ENCODE measurements at places on chromosomes 13 and 19.

GRCh38 chr19:14366529-14366928 lies 14.7 kb upstream of the ADGRE5 start:
- no peak for DNase-seq

DNA sequence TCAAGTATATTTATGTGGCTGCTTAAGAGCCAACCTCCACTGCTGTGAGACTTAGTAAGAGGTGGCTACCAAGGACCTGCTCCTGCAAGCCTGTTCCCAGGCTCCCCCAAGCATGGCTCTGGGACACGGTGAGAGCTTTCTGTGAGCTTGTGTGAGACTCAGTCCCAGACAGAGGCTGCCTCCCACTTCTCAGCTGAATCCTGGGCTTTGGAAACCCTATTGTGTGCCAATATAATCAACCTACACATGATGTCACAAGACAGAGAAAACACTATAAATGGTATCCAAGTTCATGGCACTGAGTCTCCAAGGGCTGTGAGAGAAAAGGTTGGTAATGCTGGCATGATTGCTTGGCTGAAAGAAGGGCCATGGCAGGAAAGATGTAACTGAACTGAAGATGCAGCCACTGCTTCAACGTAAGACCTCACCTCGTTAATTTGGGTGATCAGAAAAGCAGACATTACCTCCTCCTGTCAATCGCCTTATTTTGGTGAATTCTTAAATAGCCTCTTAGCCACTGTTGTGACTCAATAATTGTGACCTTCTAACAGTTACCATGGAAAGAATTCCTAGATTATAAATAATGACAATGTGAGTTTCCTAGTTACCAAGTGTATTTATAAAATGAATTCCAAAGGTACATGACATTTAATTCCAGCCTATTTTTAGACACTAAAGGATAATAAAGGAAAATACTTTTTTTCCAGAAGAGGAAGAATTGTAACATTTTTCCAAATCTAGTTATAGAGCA lies 332.0 kb downstream of the IRS2 start:
- no peak for DNase-seq

DNA sequence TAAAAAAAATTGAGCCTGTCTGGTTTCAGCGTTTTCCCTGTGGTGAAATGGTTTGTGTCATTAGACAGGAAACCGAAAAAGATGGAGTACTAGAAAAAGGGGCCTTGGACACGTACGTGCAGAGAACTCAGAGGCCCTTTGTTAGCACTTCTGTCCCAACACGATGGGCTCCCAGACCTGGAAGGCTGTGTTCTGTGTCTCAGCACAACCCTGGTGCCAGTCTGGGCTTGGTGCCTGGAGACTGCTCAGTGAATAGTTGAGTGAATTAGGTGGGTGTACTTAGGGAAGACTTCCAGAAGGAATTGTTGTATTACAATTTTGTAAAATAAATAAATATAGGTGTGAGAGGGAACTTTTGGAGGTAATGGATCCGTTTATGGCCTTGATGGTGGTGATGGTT lies 8.7 kb downstream of the ZNF71 start:
- DNase-seq: no peak

DNA sequence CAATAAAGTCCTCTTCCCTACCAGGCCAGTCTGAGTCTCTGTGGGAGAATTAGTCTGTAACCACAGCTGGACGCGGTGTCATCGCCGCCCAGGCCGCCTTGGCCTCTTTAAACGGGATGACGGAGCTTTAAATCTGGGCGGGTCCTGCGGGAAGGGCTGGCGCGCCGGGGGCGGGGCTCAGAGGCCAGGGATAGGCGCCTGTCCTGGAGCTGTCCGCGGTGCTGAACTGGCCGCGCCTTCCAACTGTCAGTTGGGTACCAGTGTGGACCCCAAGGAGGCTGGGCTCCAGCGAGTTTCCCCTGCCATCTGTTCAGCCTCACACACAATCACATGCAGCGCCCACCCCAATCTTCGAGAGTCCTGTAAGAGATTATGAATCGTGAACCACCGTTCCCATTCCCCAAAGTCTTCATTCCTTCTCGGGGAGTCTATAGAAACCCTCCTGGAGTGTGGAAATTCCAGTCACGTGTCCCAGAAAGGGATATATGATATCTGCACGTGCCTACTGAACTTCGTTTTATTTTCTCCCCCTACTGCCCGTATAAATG lies 11.5 kb downstream of the APLP1 start:
- DNase-seq: peak; percentile 97

DNA sequence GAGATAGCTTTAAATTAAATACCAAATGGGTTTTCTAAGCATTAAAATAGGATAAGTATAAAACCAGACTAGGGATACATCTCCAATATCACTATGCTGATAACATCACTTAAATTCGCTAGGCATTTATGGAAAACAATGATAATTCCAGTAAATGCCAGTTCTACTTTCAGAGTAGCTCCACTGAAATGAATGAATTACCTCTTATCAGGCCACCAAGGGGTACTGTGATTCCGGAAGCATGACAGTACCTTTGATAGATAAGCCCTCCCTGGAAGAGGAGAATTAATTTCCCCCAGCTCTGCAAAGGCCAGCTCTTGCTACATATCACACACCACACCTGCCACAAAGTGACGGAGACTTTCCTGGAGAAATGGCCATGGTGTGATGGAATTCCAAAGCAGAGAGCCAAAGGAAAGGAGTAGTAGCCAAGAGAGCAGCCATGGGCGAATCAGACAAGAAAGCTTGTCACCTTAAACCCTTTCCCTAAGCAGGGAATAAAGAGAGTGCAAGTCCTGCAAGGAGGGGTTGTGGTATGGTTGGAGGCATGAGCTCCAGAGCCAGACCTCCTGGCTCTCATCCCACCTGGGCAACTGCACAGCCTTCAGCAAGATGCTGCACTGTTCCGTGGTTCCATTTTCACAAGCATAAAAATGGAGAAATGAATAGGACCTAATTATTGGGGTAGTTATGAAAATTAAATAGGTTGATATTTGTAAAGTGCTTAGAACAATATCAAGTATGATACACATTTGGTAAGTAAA lies 423.1 kb downstream of the FGF14 start:
- DNase-seq: no peak

- DNase-seq: no peak
Observed at GRCh38 chr13:35789335-35790165, 313.1 kb upstream of the MAB21L1 start.

- DNase-seq: no peak
Observed at GRCh38 chr19:1752757-1753728, at the start of gene ONECUT3. Gene ONECUT3 (plus strand): TSS chr19:1753506. CDS start chr19:1753663, 157 bp downstream.
